Mesendoderm (in vitro differentiated cells): ENCODE measurements at places on chromosomes 1 and 21.

- H3K4me1 ChIP-seq, result peaks cover 8% of the 10 kb centered on the region
- no peaks in the 10 kb centered on the region for H3K27me3 ChIP-seq
- no peak overlapping the region for H3K4me3 ChIP-seq
- no peak for DNase-seq
Observed at GRCh38 chr1:18485227-18485626, 4.5 kb downstream of the KLHDC7A start.

- H3K4me3 ChIP-seq, result no peak overlapping the region
- H3K27ac ChIP-seq, result no peak overlapping the region
- H3K27me3 ChIP-seq, result no peaks in the 10 kb centered on the region
- H3K36me3 ChIP-seq, result no peaks in the 10 kb centered on the region
- no peak for DNase-seq
Observed at GRCh38 chr1:92964316-92964715, 3.1 kb upstream of the DIPK1A start.

GRCh38 chr1:83910461-83910860 is 88.5 kb downstream of the TTLL7 start:
- no peak overlapping the region for H3K4me3 ChIP-seq
- DNase-seq, result no peak
- H3K27me3 ChIP-seq, result no peaks in the 10 kb centered on the region

- DNase-seq, result peak; percentile 69
- H3K4me1 ChIP-seq, result peaks cover 28% of the 10 kb centered on the region
- H3K4me3 ChIP-seq, result no peak overlapping the region
Observed at GRCh38 chr1:208207388-208208131, 36.6 kb downstream of the PLXNA2 start.

- no peaks in the 10 kb centered on the region for H3K36me3 ChIP-seq
- H3K4me1 ChIP-seq, result no peaks in the 10 kb centered on the region
- no peaks in the 10 kb centered on the region for H3K27me3 ChIP-seq
- H3K27ac ChIP-seq, result no peak overlapping the region
Observed at GRCh38 chr1:107926436-107927080, 38.4 kb downstream of the VAV3 start.

GRCh38 chr21:42566524-42567213 is 53.0 kb downstream of the SLC37A1 start:
- no peaks in the 10 kb centered on the region for H3K36me3 ChIP-seq
- no peaks in the 10 kb centered on the region for H3K27me3 ChIP-seq
- H3K4me3 ChIP-seq, result no peak overlapping the region
- H3K4me1 ChIP-seq, result no peaks in the 10 kb centered on the region
- H3K27ac ChIP-seq, result no peak overlapping the region
- no peak for DNase-seq

- no peaks in the 10 kb centered on the region for H3K27me3 ChIP-seq
- no peak overlapping the region for H3K4me3 ChIP-seq
- no peak for DNase-seq
- no peak overlapping the region for H3K27ac ChIP-seq
- H3K36me3 ChIP-seq, result no peaks in the 10 kb centered on the region
Observed at GRCh38 chr1:204464187-204464631, 30.4 kb downstream of the PIK3C2B start.

GRCh38 chr1:29055160-29055559 is 68.5 kb downstream of the TMEM200B start:
- no peaks in the 10 kb centered on the region for H3K4me1 ChIP-seq
- H3K27me3 ChIP-seq, result no peaks in the 10 kb centered on the region
- H3K27ac ChIP-seq, result no peak overlapping the region
- no peaks in the 10 kb centered on the region for H3K36me3 ChIP-seq
- no peak overlapping the region for H3K4me3 ChIP-seq

DNA sequence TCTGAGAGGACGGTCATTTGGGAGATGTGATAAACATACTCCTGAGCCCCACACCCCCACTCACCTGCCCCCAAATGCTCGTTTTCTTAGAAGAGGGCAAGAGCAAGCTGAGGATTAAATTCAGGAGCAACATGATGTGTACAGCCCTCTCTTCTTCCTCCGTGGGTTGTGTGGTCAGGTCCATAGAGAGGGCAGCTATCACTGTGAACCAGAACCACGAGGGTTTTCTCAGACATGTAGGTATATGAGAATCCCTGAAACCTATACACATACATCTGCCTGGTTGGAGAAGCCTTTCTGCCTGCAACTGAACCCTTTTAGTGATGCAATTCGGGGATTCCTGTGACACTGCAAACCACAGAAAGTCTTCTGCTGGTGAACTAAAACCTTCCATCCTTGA is 38.9 kb downstream of the PGM1 start:
- DNase-seq, result no peak
- no peak overlapping the region for H3K4me3 ChIP-seq
- H3K27me3 ChIP-seq, result no peaks in the 10 kb centered on the region

DNA sequence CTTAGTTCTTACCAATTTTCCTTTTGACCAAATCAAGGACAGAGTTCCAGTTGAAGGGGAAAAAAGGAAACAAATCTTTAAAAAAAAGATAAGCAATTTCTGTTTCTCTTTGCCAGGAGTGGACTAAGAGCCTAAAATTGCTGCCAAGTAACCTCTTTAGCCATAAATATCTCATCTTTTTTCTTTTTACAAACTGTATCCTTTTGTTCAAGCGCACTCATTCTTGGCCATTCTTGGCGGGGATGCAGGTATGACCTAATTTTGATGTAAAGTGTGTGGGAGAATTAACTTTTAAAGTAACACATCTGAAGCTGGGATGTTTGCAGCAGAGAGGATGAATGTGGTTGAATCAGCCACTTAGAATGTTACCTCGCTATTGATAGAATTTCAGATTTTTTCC is 13.4 kb upstream of the KIF1B start:
- H3K27me3 ChIP-seq, result no peaks in the 10 kb centered on the region
- no peak overlapping the region for H3K4me3 ChIP-seq
- DNase-seq, result no peak
- H3K36me3 ChIP-seq, result no peaks in the 10 kb centered on the region

DNA sequence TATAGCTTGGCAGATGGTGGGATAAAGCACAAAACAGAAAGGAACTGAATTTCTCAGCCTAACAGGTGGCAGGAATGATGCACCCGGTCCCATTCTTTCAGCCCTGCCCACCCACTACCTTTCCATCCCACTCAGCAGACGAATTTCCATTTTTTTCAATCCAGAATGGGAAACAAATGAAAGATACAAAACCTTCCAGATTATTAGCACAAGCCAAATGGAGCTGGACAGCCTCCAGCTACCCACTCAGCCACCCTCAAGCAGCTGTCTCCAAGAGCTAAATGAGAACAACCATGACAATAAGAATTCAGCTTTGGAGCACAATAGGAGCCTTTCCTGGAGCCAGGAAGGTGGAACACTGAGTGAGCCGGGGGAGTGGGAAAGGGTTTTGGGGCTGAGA is 96.3 kb upstream of the ST6GALNAC5 start:
- H3K36me3 ChIP-seq, result no peaks in the 10 kb centered on the region
- no peaks in the 10 kb centered on the region for H3K27me3 ChIP-seq
- DNase-seq, result no peak
- no peaks in the 10 kb centered on the region for H3K4me1 ChIP-seq
- H3K27ac ChIP-seq, result no peak overlapping the region
- no peak overlapping the region for H3K4me3 ChIP-seq

DNA sequence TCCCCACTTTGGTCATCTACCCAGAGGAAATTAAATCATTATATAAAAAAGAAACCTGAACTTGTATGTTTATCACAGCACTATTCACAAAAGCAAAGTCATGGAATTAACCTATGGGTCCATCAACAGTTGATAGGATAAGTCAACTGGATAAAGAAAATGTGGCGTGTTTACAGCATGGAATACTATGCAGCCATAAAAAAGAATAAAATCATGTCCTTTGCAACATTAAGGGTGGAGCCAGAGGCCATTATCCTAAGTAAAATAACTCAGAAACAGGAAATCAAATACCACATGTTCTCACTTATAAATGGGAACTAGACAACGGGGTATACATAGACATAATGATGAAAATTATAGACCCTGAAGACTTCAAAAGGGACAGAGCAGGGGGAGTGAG is 27.6 kb upstream of the KCNK1 start:
- DNase-seq, result no peak
- H3K4me3 ChIP-seq, result no peak overlapping the region
- no peaks in the 10 kb centered on the region for H3K4me1 ChIP-seq
- no peak overlapping the region for H3K27ac ChIP-seq
- H3K27me3 ChIP-seq, result peaks cover 5% of the 10 kb centered on the region

GRCh38 chr1:117653732-117654492 is 48.1 kb downstream of the TENT5C start:
- H3K27me3 ChIP-seq, result no peaks in the 10 kb centered on the region
- H3K4me3 ChIP-seq, result no peak overlapping the region
- H3K36me3 ChIP-seq, result no peaks in the 10 kb centered on the region
- H3K4me1 ChIP-seq, result peaks cover 2% of the 10 kb centered on the region
- no peak for DNase-seq

- H3K27me3 ChIP-seq, result no peaks in the 10 kb centered on the region
- H3K4me3 ChIP-seq, result no peak overlapping the region
- no peaks in the 10 kb centered on the region for H3K4me1 ChIP-seq
- H3K36me3 ChIP-seq, result no peaks in the 10 kb centered on the region
- DNase-seq, result no peak
- H3K27ac ChIP-seq, result no peak overlapping the region
Observed at GRCh38 chr1:103424650-103425049, 100.8 kb upstream of the RNPC3 start.

- H3K27ac ChIP-seq, result no peak overlapping the region
- H3K4me1 ChIP-seq, result peaks cover 2% of the 10 kb centered on the region
- no peaks in the 10 kb centered on the region for H3K36me3 ChIP-seq
- H3K27me3 ChIP-seq, result no peaks in the 10 kb centered on the region
- no peak for DNase-seq
- no peak overlapping the region for H3K4me3 ChIP-seq
Observed at GRCh38 chr1:226975259-226976250, 35.5 kb downstream of the COQ8A start.

- no peaks in the 10 kb centered on the region for H3K27me3 ChIP-seq
- peaks cover 17% of the 10 kb centered on the region for H3K36me3 ChIP-seq
- DNase-seq, result no peak
Observed at GRCh38 chr1:17018849-17019248, 7.1 kb upstream of the ATP13A2 start.
